A549 (cell line): ENCODE measurements at places on chromosomes 1 and 21. TPM values are rescaled to one million over a fixed set of nuclear protein-coding genes. Genes with fewer than 3 reads are reported as not detected.

- no peak for DNase-seq
Measured at GRCh38 chr1:226394462-226394861, 13.4 kb downstream of the PARP1 start.

GRCh38 chr1:3132660-3133059 lies 63.7 kb downstream of the PRDM16 start:
- no peak for DNase-seq

GRCh38 chr1:211697356-211697755 lies 21.9 kb upstream of the NEK2 start:
- DNase-seq, result no peak

DNA sequence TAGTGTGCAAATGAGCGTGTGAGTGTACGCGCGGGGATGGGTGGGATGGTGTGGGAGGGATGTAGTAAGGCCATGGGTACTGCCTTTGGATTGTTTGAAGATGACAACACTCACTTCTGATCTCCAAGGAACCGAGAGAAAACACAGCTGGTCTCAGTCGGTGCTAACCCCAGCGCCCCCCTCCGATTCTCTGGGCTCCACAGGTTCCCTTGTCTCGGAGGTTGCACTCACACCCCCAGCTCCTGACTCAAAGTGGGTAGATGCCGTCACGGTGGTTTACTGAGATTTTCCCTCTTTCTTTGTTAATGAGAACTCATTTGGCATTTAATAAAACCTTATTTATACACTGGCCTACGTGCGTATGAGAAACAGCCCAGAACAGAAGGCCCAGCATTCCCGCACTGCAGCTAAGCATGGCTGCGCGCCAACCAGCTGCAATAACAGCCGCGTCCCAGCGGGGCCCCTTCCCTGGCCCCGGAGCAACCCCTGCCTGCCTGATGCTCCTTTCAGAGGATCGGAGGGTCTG lies 25.8 kb downstream of the ABCA4 start:
- no peak for DNase-seq

ANKRD34A gene
- 0.25 to 0.59 TPM (median 0.39 TPM) in 3 replicates for polyA plus RNA-seq

GRCh38 chr1:46969014-46969619 lies 27.8 kb upstream of the CYP4A11 start:
- peak; percentile 1 for DNase-seq

- no peak for DNase-seq
Measured at GRCh38 chr1:100134872-100135271, 1.9 kb downstream of the TRMT13 start.

DNA sequence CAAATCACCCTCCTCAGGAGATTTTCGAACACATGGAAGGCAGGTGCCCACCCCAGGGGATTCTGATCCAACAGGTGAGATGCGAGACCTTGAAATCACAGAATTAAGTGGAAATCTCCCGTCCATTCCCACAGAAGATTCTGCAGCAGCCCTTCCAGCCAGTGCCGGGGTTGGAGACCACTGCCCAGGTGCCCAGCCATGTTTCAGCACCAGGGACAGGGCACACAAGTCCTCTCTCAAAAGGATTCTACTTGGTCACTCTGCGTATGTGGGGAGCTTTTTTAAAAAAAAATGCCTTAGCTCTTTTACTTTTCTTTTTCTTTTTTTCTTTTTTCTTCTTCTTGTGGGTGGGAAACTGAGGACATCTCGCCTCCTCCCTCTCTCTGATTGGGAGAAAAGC lies 80.7 kb downstream of the VWA5B1 start:
- no peak for DNase-seq

DNA sequence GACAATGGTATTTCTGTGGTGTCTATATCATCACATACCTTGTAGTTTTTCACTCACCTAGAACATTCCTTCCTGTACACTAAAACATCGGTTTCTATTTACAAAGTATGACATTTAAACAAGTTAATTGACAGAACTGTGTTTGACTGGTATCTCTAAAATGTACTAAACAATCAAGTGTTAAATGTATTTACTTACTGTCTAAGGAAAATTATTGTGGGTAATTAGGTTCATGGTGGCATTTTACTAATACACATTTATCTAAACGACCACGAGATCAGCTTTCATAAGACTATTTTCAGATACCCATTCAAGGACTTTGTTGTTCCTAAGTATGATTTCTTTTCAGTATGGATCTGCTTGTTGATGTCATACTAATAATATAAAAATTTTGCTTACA lies 115.2 kb downstream of the ADGRL2 start:
- DNase-seq, result no peak

GRCh38 chr1:166282391-166283137 lies 115.8 kb upstream of the FAM78B start:
- no peak for DNase-seq

AADACL4 gene
- not detected in 3 replicates for polyA plus RNA-seq

DNA sequence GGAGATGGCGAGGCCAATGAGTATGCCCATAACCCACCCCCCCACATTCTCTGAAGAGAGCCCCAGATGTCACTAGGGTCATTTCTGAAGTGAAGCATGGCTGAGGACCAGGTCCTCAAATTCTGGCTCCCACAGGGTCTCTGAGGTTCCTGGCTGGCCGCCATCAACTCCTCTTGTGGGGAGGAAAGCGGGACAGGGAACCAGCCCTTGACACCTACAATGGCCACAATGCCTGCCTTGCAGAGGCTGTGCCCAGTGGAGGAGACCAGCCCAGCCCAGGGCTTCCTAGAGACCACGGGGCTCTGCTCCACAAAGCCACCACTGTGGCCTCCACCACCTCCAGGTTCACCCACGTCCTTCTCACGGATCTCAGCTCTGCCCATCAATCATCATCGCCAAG lies 120.1 kb upstream of the ARHGEF16 start:
- no peak for DNase-seq

GRCh38 chr1:176669782-176670181 lies 206.8 kb downstream of the PAPPA2 start:
- DNase-seq, result no peak

CIART gene
- 0.28 to 0.59 TPM (median 0.48 TPM) in 3 replicates for polyA plus RNA-seq

CD48 gene
- polyA plus RNA-seq, result not detected in 3 replicates

DNA sequence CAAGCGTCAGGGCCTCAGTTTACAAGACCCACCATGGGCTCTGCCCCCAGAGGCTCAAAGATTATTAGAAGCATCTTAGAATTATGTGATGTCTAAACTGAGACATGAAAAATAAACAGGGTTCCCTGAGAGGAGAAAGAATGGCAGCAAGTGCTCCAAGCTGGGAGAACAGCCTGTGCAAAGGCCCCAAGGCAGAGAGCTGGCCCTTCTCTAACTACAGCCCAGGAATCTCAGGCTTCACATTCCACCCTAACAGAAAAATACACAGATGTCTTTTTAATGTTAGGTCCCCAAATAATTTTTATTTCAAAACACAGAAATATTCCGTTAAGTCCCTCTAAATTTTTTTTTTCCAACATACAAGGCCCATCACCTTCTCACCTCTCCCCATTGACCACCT lies 21.7 kb downstream of the SSBP3 start:
- DNase-seq, result no peak

- peak; percentile 93 for DNase-seq
Measured at GRCh38 chr1:201154389-201155165, at the start of gene TMEM9. Gene TMEM9, minus strand, starts transcription at chr1:201154474. Its CDS starts 551 bp downstream, at chr1:201153923.

MROH9 gene
- polyA plus RNA-seq, result not detected in 3 replicates

PTGFR gene
- not detected in 3 replicates for polyA plus RNA-seq

GRCh38 chr21:22468893-22469292 lies 1470.7 kb downstream of the NCAM2 start:
- DNase-seq, result no peak

SERINC2 gene
- 16.1 to 21.1 TPM (median 16.3 TPM) in 3 replicates for polyA plus RNA-seq

DNA sequence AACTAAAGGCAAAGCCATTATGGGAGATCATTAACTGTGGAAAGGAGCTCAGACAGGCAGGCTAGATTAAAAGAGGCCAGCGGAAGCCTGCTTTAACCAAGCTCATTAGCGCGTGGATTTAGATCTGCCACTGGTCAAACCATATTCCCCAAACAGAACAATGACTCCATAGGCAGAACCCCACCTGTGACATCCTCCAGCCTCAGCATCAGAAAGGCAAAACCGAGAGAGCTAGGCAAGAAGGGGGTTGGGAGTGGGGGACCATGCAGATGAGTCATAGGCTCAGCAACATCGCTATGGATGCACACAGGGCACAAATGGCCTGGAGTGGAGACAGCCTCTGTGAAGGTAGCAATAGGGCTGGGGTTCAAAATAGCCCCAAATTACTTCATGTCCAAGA lies 20.6 kb downstream of the MKNK1 start:
- no peak for DNase-seq

DNA sequence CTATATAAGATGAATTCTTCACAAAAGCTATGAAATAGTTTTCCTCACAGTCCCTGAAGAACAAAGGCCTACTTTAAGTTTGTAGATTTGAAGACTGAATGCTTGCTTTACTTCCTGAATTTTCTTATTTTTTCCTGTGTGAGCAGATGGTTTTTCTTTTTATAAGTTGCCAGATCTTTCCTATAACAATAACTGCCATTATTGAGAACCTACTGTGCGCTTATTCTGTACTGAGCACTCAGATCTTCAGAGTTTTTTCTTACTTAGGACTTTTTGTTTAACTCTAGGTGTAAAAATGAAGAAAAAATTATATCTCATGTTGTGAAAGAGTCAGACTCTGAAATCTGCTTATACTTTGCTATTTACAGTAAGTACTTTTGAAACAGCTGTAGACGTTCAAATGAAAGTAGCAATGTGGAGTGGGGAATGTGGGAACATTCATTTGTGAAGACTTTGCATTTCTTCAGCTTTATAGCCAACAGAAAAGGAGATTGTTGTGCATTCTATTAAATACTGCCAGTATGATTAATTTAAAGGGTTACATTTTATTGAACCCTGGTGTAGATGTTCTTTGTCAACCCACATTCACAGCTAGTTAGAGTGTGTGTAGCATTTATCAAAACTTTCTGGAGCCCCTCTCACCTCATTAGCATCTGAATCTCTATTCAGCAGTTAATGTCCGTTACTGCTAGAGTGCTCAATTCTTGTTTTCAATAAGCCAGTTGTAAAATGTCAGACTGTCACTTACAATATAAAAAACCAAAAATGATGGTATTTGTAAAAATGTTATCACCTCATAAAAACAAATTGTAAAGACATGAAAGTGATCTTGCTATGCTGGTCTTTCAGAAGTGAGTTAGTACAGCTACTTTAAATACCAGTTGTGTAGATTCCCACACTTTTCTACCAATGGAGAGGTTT lies 29.0 kb downstream of the NFIA start:
- DNase-seq, result no peak

GRCh38 chr1:154938604-154939399 lies 2.3 kb upstream of the PMVK start:
- peak; percentile 35 for DNase-seq

SLC25A24 gene
- polyA plus RNA-seq, result 24.1 to 25.5 TPM (median 25.3 TPM) in 3 replicates

- DNase-seq, result no peak
Measured at GRCh38 chr1:63914706-63915105, 140.9 kb downstream of the ROR1 start.

NR5A2 gene
- polyA plus RNA-seq, result 10.8 to 12.0 TPM (median 11.1 TPM) in 3 replicates

DNA sequence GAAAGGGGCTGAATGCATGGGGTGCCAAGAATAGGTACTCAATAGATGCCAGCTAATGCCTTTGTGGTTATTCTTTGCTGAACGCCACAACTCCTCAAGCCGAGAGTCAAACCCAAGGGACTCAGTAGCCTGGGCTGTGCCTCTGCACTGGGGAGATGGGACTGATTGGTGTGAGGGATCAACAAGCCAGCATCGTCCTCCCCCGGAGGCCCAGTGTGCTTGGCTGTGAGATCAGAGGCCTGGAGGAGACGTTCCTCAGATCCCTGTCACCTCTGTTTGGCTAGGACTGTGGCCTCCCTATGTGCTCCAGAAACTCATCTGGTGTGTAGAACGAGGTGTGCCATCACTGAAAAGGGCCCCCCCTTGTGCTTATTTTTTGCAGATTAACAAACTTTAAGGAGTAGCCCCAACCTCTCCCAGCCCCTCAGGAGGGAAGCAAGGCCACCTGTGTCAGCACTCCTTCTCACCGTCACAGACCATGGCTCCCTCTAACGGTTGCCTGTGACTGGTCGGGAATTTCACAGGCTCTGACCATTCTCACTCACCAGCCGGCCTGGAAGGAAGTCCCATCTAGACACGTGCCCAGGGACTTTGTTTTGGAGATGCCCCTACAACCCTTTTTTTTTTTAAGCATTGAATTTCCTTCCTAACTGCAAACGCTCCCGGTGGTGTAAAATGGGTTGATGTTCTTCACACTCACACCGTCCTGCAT lies 194.0 kb upstream of the VAMP3 start:
- peak; percentile 33 for DNase-seq

GRCh38 chr1:33346927-33347649 lies 26.2 kb upstream of the A3GALT2 start:
- peak; percentile 81 for DNase-seq

BCL2L15 gene
- 0.79 to 2.1 TPM (median 0.87 TPM) in 3 replicates for polyA plus RNA-seq

DSCAM gene
- polyA plus RNA-seq, result not detected in 3 replicates

TINAGL1 gene
- 0.88 to 1.2 TPM (median 1.1 TPM) in 3 replicates for polyA plus RNA-seq

- no peak for DNase-seq
Measured at GRCh38 chr1:157189096-157189495, 50.9 kb upstream of the ETV3 start.

DNA sequence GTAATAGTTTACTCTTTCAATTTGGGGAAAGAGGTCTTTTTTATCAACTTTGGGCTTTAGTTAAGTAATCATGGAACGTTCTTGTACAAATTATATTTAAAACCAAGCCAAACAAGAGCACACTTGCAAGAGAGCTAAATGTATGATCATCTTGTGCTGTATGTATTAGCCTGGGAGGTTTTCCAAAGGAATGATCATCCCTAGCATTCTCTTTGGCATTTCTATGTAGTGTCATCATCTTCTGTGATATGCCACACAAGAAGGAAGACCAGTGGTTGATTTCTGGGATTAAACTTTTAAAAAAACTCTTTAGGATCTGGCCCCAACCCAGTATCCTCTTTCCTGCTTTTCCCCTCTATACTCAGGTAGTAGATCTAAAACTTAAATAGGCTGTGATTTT lies 38.4 kb upstream of the KCNQ4 start:
- no peak for DNase-seq
